ENCODE measurements at places on chromosomes 12 and 14.

DNA sequence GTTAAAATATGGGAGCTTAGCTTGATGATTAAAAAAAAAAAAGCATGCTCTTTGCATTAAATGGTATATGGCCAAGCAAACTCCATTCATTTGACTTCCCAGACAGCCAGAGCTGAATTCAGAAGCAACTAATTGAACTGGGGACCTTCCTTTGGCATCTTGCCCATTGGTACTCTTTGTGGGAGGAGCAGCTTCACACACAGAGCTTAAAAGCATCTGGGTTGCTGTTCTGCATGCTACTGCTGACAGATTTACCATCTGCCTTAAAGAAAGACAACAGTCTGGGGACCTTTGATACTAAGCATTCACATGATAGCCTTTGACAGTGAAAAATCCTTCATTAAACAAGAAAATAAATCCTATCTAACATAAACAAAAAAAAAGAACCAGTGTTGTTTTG lies 977.9 kb downstream of the TMTC2 start:
- no peak for DNase-seq

DNA sequence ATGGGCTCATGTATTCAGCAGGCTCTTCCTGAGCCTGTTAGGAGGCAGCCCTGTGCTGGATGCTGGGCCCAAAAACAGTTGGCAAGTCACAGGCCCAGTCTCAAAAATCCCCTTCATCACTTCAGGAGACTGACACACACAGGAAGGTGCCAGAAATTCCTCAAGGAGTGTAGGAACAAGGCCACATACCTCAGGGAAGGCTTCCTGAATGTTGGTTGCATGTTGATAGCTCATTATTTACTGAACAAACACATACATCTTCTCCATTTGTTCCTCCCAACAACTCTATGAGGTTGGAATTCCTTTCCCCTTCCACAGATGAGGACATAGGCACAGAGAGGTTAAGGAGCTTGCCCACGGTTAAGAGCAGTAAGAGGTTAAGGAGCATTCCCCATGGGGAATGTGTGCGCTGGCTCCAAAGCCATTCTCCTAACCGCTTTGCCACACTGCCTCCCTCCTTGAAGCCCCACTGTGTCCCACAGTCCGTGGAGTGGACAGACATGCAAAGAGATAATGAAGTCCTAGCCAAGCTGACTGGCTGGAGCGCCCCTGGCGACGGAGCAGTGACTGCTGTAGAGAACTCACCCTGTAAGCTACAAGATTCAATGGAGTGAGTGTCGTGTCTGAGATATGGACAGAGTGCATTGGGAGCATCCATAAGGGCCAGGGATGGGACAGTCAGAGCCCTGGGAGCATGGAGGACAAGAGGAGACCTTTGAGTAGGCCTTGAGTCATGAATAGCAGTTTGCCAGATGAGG lies 3.3 kb downstream of the HHIPL1 start:
- no peak for DNase-seq

GRCh38 chr14:23354990-23355389 lies 2.3 kb upstream of the SLC22A17 start:
- DNase-seq, result no peak

DNA sequence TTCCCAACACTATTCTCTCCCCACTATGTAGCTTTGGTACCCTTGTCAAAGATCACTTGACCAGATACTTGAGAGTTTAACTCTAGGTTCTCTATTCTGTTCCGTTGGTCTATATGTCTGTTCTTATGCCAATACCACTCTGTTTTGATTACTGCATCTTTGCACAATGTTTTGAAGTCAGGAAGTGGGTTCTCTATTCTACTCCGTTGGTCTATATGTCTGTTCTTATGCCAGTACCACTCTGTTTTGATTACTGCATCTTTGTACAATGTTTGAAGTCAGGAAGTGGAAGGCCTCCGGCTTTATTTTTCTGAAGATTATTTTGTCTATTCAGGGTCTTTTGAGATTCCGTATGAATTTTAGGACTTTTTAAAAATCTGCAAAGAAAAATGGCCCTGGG lies 2.7 kb upstream of the NDUFA12 start:
- DNase-seq, result no peak

GRCh38 chr14:56145181-56145769 lies 27.1 kb downstream of the PELI2 start:
- no peak for DNase-seq

- DNase-seq, result no peak
These were observed 12.8 kb downstream of the PLEKHG7 start for GRCh38 chr12:92715625-92716024.

- no peak for DNase-seq
These were observed 186.6 kb downstream of the RGS6 start for GRCh38 chr14:72118841-72119240.

DNA sequence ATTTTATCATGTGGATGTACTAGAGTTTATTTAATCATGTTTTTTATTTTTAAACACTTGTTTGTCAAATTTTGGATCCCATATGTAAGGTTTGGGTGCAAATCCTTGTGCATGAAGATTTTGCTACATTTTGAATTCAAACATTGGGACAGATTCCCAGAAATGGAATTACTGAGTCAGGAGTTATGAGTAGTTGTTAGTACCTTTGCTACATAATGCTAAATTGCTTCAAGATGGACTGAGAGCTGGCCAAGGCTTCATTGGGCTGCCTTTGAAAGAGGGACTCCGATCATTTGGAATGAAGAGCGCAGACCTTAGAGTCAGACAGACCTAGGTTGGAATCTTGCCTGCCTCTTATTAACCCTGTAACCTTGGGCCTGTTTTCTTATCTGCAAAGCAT lies 154.9 kb upstream of the PWP1 start:
- no peak for DNase-seq

DNA sequence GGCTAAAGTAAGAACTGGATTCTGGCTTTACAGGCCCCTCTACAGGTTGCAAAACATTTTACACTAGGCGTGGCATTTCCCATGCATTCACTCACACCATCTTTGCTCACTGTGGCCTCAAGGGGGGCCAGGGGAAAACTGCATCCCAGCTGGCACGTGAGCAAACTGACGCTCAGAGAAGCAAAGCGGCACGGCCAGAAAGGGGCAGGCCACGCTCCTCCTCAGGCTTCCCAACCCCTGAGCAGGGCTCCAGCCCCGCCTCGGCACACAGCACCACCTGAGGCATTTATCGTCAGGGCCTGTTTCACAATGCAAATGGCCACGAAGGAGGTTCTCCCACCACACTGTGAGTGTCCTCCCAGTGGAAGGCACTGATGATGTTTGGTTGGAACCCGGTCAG lies 90.8 kb downstream of the BCL11B start:
- DNase-seq, result no peak

- DNase-seq, result no peak
These were observed 21.7 kb downstream of the AICDA start for GRCh38 chr12:8590842-8591545.

Measured in stimulated activated CD4-positive, alpha-beta T cell treated with anti-CD3 and anti-CD28 coated beads, Interleukin-2, amount 100 ng/mL, for 4 hours (primary cell).